ENCODE measurements at places on chromosomes 12 and 14.

DNA sequence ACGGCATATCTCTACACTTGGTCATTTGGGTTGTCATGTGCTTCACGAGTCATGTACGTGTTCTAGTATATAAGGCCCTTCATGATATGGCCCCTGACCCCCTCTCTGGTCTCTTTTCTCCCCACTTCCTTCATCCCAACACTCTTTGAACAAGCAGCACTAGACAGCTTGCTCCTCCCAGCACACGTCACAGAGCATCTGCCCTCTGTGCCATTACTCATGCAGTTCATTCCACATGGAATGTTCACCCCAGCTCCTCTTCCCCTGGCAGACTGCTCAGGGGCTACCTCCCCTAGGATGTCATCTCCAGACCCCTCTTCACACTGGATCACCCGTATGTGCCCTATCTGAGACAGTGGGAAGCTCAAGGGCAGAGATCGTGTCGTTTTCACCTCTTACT, 14.1 kb upstream of the LRP1-AS start:
- no peak for DNase-seq

DNA sequence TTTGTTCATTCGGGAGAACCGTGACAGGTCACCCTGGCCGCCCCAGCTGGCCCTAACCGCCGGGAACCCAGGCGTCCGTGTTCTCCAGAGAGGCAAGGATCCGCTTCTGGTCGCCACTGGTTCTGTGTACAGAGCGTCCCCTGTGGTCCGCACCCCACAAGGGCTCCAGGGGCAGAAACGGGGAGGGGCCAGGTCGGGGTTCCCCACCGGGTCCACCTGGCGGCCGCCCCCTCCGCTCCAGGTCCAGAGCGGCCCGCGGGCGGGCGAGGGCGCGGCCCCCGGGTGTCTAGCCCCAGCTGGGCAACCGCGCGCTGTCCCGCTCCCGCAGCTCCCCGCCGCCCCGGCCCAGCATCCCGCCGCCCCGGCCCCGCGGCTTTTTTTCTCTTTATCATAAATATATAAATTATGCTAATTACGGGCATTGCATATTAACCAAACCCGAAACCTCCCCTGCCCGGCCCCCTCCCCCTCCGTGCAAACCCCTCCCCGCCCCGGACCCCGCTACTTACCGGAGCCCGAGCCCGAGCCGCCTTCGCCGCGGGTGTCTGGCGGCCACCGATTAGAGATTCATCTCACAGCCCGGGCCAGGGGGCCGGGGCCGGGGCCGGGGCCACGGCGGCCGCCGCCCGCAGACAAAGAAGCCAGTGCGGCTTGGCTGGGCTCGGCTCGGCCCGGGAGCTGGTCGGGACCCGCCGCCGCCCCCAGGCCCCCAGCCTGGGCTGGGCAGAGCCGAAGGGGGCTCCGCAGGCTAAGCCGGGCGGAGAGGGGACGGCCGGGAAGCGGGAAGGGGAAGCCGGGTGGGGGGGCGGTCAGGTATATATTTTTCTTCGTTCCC, 512 bp downstream of the POU6F1 start:
- DNase-seq, result peak; percentile 53

- no peak for DNase-seq
Observed at GRCh38 chr14:72549026-72549425, 344.9 kb downstream of the DPF3 start.

- DNase-seq, result no peak
Observed at GRCh38 chr12:71546322-71546861, 106.8 kb downstream of the LGR5 start.

GRCh38 chr14:106662936-106663550, 1136.7 kb downstream of the TMEM121 start:
- no peak for DNase-seq

DNA sequence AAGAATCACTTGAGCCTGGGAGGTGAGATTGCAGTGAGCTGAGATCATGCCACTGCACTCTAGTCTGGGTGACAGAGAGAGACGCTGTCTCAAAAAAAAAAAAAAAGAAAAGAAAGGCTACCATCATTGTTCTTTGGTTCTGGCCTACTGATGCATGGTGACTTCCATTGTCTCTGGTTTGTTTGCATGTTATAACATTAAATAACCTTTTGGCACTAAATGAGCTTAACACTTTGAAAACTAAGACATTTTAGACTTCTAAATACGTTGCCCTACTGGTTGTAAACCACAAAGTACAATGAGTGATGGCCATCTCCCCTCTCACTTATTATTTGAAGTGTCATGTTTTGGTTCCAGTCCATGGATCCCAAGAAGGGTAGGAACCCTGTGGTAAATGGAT, 152.9 kb upstream of the CPM start:
- DNase-seq, result no peak

DNA sequence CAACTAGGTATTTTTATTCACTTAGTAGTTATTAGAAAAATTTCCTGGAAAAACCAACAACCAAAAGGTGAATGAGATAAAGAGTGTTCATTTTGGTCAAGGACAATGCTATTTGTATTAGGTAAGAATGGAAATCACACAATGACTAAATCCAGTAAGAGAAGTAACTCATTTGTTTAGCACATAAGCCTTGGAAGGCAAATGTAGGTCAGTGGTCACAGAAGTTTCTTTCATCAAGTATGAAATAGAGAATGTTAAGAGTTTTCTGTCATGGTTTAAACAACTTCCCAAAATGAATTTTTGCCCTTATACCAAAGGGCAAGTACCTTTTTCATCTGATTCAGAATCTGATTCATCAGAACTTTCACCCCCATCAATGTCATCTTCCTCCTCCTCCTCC, 101.7 kb downstream of the KIF21A start:
- no peak for DNase-seq

- DNase-seq, result no peak
Observed at GRCh38 chr14:67440513-67440912, 28.5 kb upstream of the PLEK2 start.

- no peak for DNase-seq
Observed at GRCh38 chr12:53343969-53344368, 7.8 kb upstream of the SP7 start.

GRCh38 chr12:80513211-80513610, 69.2 kb downstream of the PTPRQ start:
- DNase-seq, result no peak

DNA sequence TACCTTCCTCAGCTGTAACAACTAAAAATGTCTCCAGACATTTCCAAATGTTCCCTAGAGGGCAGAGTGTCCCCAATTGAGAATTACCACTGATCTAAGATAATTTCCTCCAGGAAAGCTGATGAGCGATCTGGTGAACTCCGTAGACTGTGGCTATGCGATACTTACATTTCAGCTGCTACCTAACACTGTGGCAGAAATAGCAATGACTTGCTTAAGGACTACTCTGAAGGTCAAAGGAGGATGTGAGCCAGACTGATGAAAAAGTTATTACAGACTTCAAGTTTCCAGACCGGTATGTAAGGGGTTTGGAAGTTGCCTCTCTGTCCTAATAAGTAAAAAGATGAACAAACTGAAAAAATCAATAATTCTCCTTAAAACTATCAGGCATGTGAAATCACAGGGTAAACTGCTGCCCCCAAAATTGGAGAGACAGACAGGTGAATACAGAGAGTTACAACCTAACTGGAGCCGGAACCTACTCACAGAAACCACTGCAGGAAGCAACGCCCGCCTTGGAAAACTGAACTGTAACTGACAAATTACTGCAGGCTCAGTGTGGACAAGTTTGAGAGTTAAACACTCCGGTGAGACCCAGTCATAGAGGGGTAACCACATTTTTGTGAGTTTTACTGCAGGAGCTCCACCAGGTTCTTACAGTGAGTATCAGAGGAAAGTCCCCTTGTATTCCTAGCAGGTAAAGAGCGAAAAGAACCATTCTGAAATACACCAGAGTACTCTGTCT, 60.0 kb upstream of the PARP11 start:
- no peak for DNase-seq

DNA sequence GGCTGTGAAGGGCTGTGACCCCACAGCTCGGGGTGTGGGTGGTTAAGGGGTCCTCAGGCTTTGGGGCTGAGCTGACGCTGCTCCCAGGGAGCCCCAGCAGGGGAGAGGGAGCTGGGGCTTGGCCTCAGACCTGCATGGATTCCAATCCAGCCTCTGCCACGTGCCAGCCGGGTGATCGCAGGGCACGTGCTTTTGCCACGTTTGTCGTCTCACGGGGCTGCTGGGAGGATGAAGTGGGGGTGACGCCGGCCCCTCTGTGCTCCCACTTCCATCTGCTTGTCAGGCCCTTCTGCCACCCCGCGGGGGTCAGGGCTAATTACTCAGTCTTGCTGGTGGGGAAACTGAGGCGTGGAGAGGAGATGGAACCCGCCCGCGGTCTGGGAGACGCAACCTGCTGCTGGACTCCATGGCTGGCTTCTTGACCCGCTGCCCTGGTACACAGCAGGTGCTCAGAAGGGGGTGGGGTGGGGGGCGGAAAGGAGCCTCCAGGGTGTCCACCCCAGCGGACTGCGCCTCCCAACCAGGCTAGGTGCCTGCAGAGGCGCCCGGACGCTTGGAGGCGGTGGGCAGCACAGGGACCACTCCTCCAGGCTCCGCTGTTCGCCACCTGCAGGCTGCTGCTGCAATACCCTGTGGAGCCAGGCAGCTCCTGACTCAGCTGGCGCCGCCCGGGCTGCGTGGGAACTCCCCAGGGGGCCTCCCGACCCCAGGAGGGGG, 36.4 kb upstream of the PRIMA1 start:
- DNase-seq, result no peak

DNA sequence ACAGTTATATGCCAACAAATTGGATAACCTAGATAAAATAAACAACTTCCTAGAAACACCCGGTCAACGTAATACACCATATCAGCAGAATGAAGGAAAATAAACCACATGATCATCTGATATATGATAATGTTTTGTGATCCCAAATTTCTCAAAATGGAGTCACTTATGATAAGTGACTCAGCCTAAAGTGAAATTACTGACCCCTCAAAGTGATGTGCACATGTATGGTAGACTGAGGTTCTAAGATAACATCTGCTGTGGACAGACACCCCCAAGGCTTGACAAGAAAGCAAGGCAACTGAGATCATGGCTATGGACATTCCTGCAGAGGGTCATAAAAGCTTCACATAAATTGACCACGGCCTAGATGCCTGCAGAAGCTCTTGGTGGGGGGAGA, 105.1 kb upstream of the DCN start:
- DNase-seq, result no peak

DNA sequence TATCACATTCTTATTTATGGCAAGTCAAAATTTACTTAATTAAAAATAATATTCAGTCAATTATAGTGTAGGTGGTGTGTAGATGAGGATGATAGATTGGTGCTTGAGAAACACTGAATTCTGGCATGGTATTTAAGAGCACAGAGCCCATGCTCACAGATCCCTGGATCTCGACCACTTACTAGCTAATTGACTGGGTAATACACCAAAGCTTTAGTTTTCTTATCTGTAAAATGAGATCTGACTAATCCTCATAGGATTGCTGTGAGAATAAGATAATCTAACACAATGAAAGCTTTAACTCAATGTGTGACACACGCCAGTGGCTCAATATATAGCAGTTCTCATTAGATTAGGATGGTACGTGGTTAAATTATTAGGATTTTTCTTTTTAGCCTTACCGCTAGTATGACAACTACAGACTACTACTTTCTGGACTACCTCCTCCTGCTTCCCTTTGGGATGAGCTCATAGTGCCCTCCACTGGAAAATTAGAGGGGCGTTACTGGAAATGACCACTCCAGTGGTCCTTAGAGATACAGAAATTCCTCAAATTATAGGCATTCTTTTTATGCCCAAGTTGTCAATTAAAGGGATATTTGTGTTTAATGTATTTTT, 482.8 kb upstream of the TBX3 start:
- peak; percentile 28 for DNase-seq

All from HTR-8/SVneo (cell line).